ENCODE measurements at places on chromosomes 2 and 18.

- DNase-seq, result peak; percentile 37
Measured at GRCh38 chr18:53796040-53796729, 428.3 kb downstream of the MBD2 start.

DNA sequence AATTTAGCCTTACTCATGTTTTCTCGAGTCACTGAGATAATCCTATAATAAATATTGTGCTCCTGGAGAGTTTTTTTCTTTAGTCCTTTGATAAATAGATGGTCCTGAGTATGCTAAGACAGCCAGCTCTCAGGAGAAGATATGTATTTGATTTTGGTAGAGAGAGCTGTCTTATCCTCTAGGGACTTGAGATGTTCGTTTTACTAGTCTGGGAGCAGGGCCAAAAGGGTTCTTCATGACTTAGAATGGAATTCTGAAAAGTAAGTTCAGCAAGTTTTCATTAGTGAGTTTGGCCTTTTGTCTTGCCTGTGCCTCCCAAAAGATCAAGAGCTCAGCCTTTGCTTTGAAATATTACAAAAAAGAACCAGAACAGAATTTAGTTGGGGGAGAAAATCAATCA, 246.7 kb downstream of the BABAM2 start:
- peak; percentile 48 for DNase-seq

- no peak for DNase-seq
Measured at GRCh38 chr2:241265506-241265905, 50.0 kb downstream of the HDLBP start.

DNA sequence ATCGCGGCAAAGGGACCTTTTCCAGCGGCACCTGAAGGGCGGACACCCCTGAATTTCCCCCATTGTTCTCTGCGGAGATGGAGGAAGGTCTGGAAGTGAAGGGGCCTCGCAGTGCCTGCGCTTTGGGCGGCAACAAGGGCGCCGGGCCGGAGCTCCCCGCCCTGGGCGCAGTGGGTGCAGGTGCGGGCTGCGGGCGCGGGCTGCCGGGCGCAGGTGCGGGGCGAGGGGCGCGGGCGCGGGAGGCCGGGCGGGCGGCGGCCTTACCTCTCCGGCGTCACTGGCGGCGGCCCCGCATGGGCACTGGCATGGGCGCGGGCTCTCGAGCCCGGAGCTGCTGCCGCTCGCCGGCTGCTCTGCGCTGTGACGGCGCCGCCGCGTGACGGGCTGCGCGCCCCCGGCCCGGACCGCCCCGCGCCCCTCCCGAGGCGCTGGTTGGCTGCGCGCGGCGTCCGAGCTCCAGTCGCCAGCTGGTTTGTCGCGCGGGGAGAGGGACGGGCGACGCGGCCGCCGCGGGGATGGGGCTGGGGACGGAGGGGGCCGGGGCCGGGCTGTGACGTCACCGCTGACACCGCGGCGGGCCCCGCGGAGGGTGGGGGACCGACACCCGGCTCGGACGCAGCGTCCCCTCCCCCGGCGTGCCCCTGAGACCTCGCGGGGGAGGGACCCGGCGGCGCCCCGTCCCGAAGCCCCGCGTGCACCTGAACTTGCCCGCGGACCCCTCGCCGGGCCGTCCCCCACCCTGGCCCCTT, at the start of gene KIF1A:
Gene KIF1A (minus strand): TSS at position 362 of the 749 bp plus-strand sequence. CDS start 22,467 bp downstream, outside the sequence.
- no peak for DNase-seq

DNA sequence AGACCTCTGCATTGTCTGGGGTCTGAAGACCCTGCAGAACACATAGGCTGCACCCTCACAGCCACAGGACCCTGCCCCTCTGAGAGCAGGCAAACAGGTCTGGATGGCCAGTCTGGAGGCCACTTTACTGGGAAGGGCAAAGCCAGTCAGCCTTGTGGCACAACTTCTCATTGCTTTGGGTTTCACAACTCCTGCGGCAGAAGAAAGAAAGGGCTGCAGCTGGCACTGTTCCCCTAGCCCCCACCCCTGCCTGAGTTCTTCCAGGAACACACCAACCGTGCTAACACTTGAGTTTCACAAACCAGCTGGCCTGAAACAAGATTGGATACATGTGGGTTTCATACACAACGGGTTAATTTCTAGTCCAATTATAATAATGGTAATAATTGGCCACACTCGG, 276.5 kb upstream of the MGAT5 start:
- DNase-seq, result no peak

- no peak for DNase-seq
Measured at GRCh38 chr2:237715459-237715947, 83.1 kb upstream of the RBM44 start.

DNA sequence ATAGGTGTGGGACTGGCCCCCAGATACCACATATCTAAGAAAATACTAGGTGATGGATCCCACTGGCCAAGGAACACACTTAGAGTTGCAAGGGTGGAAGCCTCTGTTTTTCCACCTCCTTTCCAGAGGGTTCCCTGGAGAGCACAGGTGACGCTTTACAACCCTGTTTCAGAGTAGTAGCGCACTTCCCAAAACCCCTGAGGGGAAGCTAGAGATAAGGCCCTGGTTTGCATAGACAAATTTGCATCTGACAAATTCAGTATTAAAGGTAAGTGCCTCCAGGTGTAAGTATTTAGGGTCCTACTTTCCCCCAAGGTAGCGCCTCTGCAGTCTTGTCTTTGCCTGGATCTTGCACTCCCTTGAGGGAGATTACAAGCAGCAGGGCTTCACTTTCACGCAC, 474 bp upstream of the CERKL start:
- no peak for DNase-seq

DNA sequence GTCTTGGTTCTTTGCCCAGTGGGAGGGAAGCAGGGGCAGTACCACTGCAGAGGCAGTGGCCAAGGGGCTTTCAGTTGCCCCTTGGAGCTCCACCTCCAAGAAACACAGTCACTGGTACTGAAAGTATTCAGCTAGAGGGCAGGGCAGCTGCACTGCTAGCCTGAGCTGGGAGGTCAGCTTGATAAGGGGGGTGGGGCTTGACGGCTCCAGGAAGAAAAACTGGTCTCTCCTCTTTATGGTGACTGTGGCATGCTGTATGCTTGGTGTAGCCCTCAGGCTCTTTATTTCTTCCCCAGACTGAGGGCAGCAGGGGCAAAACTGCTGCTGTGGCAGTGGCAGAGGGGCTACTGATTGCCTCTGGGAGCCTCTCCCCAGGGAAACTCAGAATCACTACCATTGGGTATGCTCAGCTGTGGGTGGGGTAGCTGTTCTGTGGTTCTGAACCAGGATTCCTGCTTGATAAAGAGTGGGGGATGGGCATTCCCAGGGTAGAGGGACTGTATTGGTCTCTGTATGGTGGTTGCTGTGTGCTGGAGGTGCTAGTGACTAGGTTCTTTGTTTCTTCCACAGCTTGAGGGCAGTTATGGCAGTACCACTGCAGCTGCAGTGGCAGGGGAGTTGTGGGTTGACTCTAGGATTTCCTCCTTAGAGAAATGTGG, 134.6 kb upstream of the SCN7A start:
- peak; percentile 93 for DNase-seq

GRCh38 chr18:10536280-10536679, 10.5 kb downstream of the NAPG start:
- DNase-seq, result no peak

DNA sequence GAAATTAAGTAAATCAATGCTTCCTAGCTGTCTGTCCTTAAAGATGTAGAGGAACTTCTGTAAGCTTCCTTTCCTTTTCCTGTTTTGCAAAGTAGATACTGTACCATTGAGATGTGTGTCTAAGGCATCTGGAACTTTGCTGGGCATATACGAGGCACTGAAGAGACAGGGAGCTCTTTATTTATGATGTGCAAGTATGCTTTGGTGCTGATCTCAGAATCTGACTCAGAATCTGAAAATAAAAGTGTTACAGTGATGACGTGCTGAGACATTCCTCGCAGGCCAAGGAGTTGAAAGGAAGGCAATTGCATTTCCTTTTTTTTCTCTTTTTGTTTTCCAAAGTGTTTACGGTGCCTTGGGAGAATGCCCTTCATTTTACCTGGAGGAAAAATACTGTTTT, 230.9 kb upstream of the RGPD4 start:
- peak; percentile 55 for DNase-seq
